ENCODE measurements at places on chromosomes 5 and 9. TPM values are rescaled to one million over a fixed set of nuclear protein-coding genes. Genes with fewer than 3 reads are reported as not detected.

Gene IFNK
- not detected for total RNA-seq

- DNase-seq = no peak
Observed at GRCh38 chr5:39896706-39897105, 471.9 kb upstream of the DAB2 start.

DNA sequence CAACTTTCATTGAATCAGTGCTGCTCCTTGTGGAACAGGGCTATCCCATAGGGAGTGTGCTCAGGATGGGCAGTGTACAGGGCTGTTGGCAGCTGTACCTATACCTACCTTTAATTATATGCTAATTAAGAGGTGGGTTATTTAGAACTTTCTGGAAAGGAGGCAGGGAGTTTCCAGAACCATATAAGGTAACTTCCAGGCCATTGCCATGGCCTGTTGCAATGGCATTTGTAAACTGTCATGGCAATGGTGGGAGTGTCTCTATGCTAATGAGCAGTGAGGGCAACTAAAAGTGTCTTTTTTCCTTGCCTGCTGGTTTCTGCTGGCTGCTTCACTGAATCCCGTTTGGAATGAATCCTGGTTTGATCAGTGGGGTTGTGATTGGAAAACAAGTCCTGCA, 2.3 kb upstream of the ARHGAP26 start:
- DNase-seq = no peak

DNA sequence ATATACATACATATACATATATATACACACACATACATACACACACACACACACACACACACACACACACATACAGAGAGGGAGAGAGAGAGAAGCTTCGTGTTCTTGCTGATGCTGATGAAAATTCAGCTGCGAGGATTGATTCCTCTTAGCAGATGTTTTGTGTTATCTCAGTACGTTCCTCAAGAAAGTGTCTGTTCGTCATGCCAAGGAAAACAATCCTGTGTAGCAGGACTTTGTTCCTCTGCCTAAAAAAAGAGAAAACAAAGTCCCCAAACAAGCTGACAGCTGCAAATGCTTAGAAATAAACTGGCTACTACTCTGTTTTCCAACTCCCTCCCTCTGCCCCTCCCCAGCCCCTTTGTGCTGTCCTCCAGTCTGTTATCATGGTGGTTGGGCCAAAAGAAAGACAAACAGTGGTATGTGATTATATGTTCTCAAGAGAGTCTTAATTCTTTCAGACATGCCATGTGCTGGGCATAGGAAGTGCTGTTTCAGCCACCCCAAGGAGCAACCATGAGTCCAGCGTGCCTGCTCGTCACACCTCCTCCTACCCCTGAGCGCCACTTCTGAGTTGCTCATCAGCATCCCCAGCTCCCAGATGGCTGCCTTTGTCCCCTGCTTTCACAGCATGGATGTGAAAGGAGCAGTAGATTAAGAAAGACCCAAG, 71.5 kb upstream of the EQTN start:
- no peak for DNase-seq

DNA sequence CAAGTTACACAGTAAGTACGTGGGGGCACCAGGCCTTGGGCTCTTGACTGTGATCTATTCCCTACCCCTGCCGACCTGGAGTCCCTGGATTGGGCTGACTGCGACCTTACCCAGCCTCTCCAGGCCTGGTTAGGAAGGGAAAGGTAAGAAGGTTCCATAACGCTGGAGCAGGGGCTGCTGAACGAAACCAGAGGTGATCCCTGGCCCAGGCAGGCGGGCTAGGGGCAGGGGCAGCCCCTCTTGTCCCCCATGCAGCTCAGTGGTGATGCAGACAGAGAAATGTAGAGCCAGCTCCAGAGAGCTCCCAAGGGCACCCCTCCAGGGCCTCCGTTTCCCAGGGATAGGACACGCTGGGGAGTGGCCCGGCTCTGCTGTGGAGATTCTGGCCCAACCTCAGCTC, 14.1 kb downstream of the PRRX2 start:
- no peak for DNase-seq

Measured in bronchial epithelial cell (primary cell).